ENCODE measurements at places on chromosomes 16 and 17. TPM values are rescaled to one million over a fixed set of nuclear protein-coding genes. Genes with fewer than 3 reads are reported as not detected.

DNA sequence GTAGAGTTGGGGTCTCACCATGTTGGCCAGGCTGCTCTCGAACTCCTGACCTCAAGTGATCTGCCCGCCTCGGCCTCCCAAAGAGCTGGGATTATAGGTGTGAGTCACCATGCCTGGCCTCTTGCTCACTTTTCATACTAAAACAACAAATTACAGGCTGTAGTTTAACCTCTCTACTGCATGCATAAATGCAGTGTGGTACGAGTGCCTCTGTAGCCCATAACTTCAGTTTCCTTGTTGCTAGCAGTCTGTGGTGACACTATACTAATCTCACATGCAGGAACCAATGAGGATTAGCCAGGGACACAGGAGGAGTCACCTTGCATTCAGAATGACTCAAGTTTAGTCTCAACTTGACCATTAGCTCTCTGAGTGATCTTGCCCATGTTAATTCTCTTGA is 20.1 kb downstream of the HMOX2 start:
- H3K27me3 ChIP-seq: no peaks in the 10 kb centered on the region
- peaks cover 55% of the 10 kb centered on the region for H3K4me1 ChIP-seq
- H3K36me3 ChIP-seq: peaks cover 21% of the 10 kb centered on the region
- peak overlapping the region; percentile 18 for H3K27ac ChIP-seq

GRCh38 chr17:70067134-70067533 is 7.9 kb upstream of the KCNJ16 start:
- H3K27me3 ChIP-seq: no peaks in the 10 kb centered on the region
- no peak overlapping the region for H3K4me3 ChIP-seq
- no peaks in the 10 kb centered on the region for H3K4me1 ChIP-seq
- no peak overlapping the region for H3K27ac ChIP-seq

DNA sequence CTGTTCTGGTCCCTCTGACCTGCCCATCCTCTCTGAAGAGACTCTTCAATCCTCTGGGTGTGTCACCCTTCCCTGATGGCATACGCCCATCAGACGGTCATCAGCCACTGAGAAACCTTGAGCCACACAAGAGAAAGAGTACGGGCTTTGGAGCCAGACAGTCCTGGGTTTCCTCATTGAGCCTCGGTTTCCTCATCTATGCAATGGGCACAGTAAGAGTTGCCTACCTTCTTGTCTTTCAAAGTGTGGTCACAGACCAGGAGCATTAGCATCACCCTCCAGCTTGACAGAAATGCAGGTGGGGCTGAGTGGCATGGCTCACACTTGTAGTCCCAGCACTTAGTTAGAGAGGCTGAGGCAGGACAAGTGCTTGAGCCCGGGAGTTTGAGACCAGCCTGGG is 26.1 kb upstream of the MEAK7 start:
- H3K4me3 ChIP-seq: no peak overlapping the region
- no peak for DNase-seq
- H3K4me1 ChIP-seq: peaks cover 21% of the 10 kb centered on the region
- H3K27me3 ChIP-seq: no peaks in the 10 kb centered on the region
- H3K27ac ChIP-seq: no peak overlapping the region
- H3K36me3 ChIP-seq: peaks cover 64% of the 10 kb centered on the region

DNA sequence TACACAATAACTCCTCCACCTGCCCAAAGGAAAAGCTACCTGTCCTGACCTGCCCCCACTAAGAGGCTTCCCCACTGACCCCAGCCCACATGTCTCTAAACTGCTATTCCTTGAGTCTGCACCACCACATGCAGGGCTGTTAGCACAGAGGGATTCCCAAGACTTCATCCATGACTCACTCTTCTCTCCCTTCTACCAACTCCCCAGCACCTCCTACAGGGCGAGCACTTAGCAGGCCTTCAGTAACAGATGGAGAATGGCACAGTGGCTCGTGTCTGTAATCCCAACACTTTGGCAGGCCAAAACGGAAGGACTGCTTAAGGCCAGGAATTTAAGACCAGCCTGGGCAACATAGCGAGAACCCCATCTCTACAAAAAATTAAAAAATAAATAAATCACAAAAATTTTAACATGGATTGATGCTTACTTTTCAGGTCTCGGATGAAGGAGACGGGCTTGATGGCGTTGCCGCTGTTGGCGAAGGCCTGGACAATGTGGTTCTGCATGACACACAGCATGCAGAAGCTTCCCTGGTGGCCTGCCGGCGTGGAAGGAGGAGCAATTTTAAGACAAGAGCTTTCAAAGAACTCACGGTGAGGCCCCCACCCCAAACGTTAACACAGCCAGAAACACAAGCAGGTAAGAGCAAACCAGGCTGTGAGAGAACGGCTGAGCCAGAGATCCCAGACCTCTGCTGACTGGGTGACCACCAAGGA is 12.0 kb downstream of the USP36 start:
- no peaks in the 10 kb centered on the region for H3K27me3 ChIP-seq
- H3K4me3 ChIP-seq: no peak overlapping the region
- peaks cover 75% of the 10 kb centered on the region for H3K36me3 ChIP-seq
- peak overlapping the region; percentile 3 for H3K27ac ChIP-seq
- no peak for DNase-seq

DNA sequence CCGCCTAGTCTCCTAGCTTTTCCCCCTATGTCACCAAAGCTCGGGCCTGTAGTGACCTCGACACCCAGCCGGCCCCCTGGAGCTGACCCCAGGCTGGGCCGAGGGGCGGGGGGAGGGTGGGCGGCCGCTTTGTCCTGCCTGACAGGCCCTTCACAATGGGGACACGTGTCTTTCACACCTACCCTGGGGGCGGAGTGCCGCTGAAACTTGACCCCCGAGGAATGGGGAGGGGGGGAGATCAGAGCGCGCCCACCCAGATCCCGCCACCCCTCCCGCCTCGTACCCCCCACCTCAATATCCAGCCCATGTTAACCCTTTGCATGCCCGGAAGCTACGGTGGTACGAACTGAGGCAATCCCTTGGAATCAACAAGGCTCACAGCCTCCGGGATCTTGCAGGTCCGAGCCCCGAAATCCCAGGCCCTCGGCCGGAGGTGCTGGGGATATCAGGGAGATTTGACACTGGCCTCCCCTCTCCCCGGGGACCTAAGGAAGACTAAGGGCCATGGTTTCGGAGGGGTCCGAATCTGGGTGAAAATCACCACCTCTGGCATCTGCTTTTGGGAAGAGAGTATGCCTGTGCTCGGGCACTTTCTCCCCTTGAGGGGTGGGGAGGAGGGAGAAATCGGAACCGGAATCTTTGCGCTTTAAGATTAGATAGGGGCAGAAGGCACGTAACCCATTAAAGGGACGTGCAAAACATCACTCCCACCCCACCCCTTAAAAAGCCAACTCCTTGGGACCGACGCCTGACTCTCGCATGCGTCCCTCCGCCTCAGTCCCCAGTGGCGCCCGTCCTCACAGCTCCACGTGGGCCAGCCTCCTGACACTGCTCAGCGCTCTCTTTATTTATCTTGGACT is 2.6 kb downstream of the NOG start:
- peaks cover 50% of the 10 kb centered on the region for H3K27me3 ChIP-seq
- peaks cover 30% of the 10 kb centered on the region for H3K4me1 ChIP-seq
- no peak overlapping the region for H3K27ac ChIP-seq
- H3K36me3 ChIP-seq: peaks cover 5% of the 10 kb centered on the region
- H3K4me3 ChIP-seq: peak overlapping the region; percentile 57
- DNase-seq: no peak

DNA sequence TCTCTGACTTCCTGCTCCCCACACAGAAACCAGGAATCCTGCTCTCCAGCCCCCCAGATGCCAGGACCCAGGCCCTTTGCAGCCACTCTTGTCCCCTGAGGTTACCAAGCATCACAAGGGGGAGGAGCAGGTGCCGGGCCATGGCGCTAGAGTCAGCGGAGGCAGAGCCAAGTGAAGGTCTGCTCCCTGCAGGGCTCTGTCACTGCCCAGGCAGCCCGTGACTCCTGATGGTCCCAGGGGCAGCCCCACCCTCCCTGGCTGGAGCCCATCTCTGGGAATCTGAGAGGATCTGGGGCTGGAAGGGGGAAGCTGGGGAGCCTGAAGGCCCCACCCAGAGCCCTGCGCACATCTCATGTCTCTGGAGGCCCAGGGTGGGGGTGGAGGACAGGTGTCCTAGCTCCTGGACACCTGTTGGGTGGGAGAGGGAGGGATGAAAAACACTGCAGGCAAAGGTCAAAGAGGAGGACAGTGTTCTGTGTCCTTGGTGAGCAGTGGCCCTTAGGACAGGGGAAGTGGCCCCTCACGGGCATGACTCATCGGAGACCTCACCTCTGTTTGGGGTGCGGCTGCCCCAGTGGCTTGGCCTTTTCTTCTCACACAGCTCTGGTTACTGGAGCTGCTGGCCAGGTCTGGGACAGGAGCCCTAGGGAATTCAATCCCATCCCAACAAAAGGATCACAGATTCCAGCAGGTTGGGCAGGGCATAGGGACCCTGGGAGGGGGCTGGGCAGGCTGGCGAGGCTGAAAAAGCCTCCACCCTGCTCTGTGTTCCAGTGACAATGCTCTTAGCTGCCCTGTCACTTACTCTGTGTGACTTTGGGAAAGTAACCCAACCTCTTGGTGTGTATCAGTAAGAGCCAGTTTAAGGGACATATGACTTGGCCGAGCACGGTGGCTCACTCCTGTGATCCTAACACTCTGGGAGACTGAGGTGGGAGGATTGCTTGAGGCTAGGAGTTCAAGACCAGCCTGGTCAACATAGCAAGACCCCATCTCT is at the start of gene PRSS36:
TSS of gene PRSS36 (minus strand) at position 173 of the 997 bp plus-strand sequence. CDS start at position 142, 31 bp downstream.
- H3K27me3 ChIP-seq: peaks cover 12% of the 10 kb centered on the region
- DNase-seq: no peak
- no peak within 1 kb of the TSS for H3K4me3 ChIP-seq

The HOXB6 gene
- 0.99 TPM for total RNA-seq

The E2F4 gene
- 174 TPM for total RNA-seq

GRCh38 chr16:53100131-53100748 is 45.4 kb downstream of the CHD9 start:
- H3K27me3 ChIP-seq: no peaks in the 10 kb centered on the region
- H3K4me3 ChIP-seq: no peak overlapping the region
- peaks cover 33% of the 10 kb centered on the region for H3K4me1 ChIP-seq
- peak overlapping the region; percentile 23 for H3K27ac ChIP-seq
- peaks cover 5% of the 10 kb centered on the region for H3K36me3 ChIP-seq

GRCh38 chr16:66228792-66229191 is 137.7 kb upstream of the CDH5 start:
- H3K27ac ChIP-seq: no peak overlapping the region
- H3K4me3 ChIP-seq: no peak overlapping the region
- no peak for DNase-seq
- H3K27me3 ChIP-seq: peaks cover 4% of the 10 kb centered on the region
- H3K36me3 ChIP-seq: no peaks in the 10 kb centered on the region

DNA sequence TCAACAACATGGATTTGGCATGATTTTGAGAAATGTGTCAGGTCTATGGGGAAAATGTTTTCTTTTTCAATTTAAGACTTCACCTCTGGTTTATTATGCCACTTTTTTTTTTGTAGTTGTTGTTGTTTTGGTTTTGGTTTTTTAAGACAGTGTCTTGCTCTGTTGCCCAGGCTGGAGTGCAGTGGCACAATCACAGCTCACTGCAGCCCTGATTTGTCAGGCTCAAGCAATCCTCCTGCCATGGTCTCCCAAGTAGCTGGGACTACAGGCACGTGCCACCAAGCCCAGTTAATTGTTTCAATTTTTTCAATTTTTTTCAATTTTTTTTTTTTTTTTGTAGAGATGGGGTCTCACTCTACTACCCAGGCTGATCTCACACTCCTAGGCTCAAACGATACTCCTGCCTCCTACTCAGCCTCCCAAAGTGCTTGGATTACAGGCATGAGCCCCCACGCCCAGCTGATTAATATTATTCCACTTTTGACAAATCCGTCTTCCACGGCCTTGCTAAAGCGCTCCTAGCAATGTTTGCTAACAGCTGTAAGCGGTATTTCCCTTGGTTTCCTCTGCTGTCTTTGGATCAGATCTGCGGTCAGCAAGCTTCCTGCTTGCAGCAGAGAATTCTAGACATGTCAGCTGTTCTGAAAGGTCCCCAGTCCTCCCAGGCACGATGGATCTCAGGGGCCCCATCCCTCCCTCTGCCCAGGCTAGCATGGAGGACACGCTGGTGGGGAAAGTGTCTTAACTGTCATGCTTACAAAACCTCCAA is 7.0 kb upstream of the MILR1 start:
- H3K4me1 ChIP-seq: peaks cover 30% of the 10 kb centered on the region
- peak overlapping the region; percentile 91 for H3K27ac ChIP-seq
- peak; percentile 44 for DNase-seq
- no peaks in the 10 kb centered on the region for H3K27me3 ChIP-seq
- H3K36me3 ChIP-seq: peaks cover 7% of the 10 kb centered on the region
- peak overlapping the region; percentile 74 for H3K4me3 ChIP-seq

DNA sequence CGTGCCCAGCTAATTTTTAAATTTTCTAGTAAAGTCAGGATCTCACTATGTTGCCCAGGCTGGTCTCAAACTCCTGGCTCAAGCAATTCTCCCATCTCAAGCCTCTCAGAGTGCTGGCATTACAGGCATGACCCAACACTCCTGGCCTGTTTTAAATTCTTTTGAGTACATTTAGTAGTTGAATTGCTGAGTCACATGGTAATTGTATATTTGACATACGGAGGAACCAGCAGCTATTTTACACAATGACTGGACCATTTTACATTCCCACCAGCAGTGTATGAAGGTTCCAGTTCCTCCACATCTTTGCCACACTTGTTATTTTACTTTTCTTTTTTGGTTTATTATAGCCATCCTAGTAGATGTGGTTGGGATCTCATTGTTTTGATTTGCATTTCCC is 43.6 kb downstream of the RHOT1 start:
- H3K4me1 ChIP-seq: no peaks in the 10 kb centered on the region
- DNase-seq: no peak
- peaks cover 13% of the 10 kb centered on the region for H3K36me3 ChIP-seq
- no peak overlapping the region for H3K27ac ChIP-seq
- H3K27me3 ChIP-seq: no peaks in the 10 kb centered on the region

DNA sequence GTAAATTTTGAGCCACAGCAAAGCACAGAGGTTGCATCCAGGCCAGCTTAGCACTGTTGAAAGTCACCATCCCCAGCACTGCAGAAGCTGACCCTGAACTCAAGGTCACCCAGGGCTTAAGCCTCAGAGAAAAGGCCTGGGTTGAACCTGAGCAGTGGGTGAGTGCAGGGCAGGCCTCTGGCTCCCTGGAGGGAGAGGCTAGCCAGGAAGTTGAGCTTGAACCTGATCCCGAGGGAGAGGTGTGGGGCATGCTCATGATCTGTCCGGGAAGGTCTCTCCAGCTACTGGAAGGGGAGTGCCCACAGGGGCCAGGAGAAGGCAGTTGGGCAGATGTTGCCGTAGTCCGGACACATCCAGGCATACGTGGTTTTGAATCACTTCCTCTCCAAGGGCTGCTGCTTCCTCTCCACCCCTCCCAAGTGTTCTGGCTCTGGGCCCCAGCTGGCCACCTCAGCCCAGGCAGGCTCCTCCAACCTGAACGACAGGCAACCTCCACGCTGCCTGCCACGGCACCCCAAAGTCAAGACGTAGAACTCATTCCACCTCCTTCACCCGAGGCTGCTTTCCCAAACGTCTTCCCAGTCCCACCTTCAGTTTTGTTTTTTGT is 18.4 kb downstream of the CARHSP1 start:
- peaks cover 18% of the 10 kb centered on the region for H3K4me1 ChIP-seq
- no peaks in the 10 kb centered on the region for H3K27me3 ChIP-seq
- H3K4me3 ChIP-seq: no peak overlapping the region
- H3K27ac ChIP-seq: peak overlapping the region; percentile 67
- H3K36me3 ChIP-seq: peaks cover 30% of the 10 kb centered on the region
- no peak for DNase-seq

- H3K4me3 ChIP-seq: no peak overlapping the region
- peaks cover 3% of the 10 kb centered on the region for H3K36me3 ChIP-seq
- DNase-seq: no peak
- peaks cover 43% of the 10 kb centered on the region for H3K27me3 ChIP-seq
- no peak overlapping the region for H3K27ac ChIP-seq
- H3K4me1 ChIP-seq: no peaks in the 10 kb centered on the region
Measured at GRCh38 chr17:76536511-76537287, 810 bp downstream of the CYGB start.

All from activated T-helper 1 cell treated with anti-CD3 and anti-CD28 coated beads, Interleukin-12 subunit alpha, Interleukin-12 subunit beta, Interleukin-2, Interleukin-4 antibody, amounts not matched to agents 30 ng/mL and 10 ng/mL and 1 ng/mL, durations not matched to agents 14 hours and 24 hours and 36 hours (primary cell).